ENCODE measurements at places on chromosomes 1 and 21.

- no peak for DNase-seq
Measured at GRCh38 chr1:226912587-226913176, 27.4 kb upstream of the COQ8A start.

GRCh38 chr1:31393463-31393862, 19.6 kb upstream of the SERINC2 start:
- DNase-seq: no peak

- no peak for DNase-seq
Measured at GRCh38 chr1:15042866-15043265, 110.7 kb upstream of the TMEM51 start.

DNA sequence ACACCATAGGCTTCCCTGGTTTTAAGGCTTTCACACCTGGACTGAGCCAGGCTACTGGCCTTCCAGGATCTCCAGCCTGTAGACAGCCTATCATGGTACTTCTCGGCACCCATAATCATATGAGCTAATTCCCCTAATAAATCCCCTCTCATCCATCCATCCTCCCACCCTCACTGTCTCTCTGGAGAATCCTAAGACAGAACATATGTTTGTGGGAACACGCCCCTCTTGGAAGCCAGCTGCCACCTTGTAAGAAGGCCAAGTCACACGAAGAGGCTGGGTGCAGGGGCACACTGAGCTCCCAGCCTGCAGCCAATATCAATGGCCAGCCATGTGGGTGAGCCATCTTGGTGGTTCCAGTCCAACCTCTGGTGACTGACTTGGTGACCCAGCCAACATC, 7.4 kb downstream of the CLCC1 start:
- DNase-seq: no peak

GRCh38 chr1:46612937-46613660, 3.5 kb downstream of the MOB3C start:
- no peak for DNase-seq
